Activated naive CD8-positive, alpha-beta T cell treated with anti-CD3 and anti-CD28 coated beads, Interleukin-2, amount 50 U/mL, for 16 hours (primary cell): ENCODE measurements at places on chromosomes 11 and 22.

GRCh38 chr11:18081551-18081950 lies 24.3 kb downstream of the SAAL1 start:
- DNase-seq: no peak

- no peak for DNase-seq
Observed at GRCh38 chr11:85627332-85627997, at the start of gene DLG2. TSS of gene DLG2 (minus strand) at chr11:85627344.

DNA sequence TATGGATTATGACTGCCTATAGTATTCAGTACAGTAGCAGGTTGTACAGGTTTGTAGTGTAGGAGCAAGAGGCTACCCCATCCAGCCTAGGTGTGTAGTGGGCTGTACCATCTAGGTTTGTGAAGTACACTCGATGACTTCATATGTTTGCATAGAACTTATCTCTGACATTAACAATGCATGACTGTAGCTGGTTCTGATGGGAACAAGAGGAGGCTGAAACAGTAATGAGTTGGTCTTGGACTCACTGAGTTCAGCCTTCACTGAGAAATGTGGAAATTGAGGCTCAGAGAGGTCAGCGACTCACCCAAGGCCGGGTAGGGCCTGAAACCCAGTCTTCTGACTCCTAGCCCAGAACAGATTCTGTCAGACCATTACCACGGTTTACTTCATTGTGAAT lies 13.0 kb downstream of the MYO7A start:
- no peak for DNase-seq

DNA sequence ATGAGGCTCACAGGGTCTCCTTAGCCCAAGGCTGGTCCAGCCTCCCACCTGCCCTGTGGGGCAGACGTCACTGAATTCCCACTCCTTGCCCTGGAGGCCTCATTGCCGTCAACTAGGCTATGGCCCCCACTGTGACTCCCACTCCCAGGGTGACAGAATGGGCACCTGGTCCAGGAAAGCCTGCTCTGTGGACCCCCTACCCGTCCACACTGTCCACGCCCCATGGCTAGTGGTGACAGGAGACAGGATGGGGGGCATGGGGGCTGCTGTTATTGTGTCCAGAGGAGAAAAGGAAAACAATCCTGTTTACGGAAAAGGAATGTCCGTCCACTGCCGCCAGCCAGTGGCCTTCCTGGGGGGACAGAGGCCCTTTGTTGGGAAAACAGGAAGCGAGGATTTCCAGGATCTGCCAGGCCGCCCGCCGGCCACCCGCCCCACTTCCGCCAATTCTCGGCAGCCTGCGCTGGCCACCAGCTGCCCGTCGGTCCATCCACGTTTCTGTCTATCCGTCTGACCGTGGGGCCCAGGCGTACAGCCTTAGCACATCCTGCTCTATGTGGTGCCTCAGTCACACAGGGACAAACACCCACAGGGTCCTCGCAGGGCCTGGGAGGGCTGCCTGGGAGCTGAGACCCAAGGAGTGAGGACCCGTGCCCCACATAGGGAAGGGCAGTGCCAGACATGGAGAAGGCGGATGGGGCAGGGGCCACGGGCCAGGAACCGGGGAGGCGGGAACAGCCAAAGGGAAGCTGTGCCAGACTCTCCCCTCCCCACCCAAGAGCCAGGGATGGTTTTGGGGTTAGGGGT lies 19.5 kb downstream of the CRELD2 start:
- no peak for DNase-seq

DNA sequence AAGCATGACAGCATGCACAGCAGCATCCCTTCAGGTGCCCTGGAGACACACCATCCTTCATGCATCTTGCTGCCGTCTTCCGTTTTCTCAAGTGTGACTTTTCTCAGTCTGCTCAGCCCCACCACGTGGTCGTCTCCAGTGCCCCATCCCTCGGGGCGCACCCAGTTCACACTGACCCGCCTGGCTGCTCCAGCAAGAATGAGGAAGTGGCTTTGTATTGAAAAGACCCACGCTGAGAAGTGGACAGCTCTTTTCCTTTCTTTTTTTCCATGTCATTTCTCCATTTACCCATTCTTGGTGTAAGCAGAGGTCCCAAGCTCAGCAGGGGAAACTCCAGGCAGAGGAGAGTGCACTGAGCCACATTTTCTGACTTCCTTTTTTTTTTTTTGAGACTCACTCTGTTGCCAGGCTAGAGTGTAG lies 14.5 kb downstream of the SERPINH1 start:
- DNase-seq: no peak

DNA sequence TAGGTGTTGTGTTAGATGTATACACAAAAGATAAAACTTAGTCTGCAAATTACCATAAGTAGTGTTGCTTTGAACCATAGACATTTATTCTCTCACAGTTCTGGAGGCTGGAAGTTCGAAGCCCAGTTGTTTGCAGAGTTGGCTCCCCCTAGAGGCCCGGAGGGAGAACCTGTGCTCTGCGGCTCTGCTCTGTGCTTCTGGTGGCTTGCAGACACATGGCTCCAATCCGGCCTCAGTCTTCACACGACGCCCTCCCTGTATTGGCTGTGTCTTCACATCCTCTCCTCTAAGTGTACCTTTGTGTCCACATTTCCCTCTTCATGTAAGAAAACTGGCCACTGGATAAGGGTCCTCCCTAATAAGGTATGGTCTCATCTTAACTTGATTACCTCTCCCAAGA lies 128.4 kb downstream of the OPCML start:
- no peak for DNase-seq

DNA sequence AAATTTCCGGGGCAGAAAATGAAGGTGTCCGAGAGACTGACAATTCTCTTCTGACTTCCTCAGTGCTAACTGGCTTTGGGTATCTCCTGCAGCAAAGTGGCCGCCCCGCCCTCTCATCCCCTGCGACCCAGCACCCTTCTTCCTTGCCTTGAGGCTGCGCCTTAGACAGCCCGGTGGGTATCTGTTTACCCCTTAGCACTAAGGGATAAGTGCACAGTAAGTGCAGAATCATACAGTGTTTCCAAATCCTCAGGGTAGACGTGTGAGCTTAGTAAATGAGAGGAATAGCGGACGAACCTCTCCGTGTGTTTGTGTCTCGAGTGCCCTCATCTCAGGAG lies 368 bp upstream of the CHORDC1 start:
- DNase-seq: no peak

DNA sequence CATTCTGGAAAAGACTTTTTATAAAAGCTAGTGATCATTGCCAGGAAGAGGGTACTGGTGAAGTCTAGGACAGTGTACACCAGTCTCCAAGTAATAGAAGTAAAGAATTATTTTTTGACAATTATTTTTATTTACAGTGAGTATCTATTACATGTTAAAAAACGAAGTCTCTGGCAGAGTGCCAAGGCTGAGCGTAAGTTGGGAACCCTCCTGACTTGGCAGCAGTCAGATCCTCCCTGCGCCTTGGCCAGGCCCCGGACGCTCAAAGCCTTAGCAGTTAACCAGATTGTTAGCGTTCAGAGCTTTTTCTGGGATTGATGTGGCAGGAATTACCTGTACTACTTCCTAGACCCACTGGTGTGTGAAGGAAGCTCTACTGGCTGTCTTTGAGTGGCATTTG lies 38.1 kb upstream of the CTTN start:
- DNase-seq: no peak
